ENCODE measurements at places on chromosomes 11 and 22. TPM values are rescaled to one million over a fixed set of nuclear protein-coding genes. Genes with fewer than 3 reads are reported as not detected.

DNA sequence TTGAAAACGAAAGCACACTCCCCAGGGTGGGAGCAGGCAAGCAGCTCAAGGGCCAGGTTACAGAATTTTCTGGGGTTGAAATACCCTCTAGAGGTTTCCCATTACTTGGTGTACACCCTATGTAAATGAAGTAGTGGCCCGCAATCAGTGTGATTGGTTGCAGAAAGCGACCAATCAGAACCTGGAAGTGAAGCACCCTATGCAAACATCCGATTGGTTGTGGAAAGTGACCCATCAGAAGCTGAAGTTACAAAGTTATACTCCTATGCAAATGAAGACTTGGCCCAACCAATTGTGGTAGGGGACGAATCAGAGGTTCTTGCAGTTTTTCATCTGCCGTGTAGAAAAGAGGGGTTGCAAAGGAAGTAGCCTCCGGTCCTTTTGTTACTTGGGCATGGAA, 19.2 kb downstream of the PRR5 start:
- no peak overlapping the region for H3K4me3 ChIP-seq
- peaks cover 2% of the 10 kb centered on the region for H3K4me1 ChIP-seq
- peaks cover 4% of the 10 kb centered on the region for H3K36me3 ChIP-seq
- no peak overlapping the region for H3K27ac ChIP-seq

DNA sequence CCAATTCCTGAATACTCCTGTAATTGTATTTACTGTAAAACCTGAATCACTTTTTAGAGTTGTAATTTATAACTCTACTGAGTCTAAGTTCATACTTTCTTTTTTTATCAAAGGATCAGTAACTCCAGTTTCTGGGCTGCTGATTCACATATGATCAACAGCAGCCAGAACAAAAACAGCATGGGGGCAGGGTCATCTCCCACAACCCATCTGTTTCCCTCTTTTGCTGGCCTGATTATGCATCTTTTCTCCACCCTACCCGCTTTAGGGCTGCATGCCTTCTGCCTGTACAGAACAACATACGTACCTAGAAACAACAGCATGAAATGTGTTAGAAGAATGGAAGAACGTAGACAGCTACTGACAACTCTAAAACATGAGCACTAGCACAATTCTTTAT, 76.0 kb downstream of the MRTFA start:
- no peak overlapping the region for H3K4me3 ChIP-seq
- no peaks in the 10 kb centered on the region for H3K4me1 ChIP-seq
- H3K27me3 ChIP-seq = no peaks in the 10 kb centered on the region
- DNase-seq = no peak
- no peak overlapping the region for H3K27ac ChIP-seq

DNA sequence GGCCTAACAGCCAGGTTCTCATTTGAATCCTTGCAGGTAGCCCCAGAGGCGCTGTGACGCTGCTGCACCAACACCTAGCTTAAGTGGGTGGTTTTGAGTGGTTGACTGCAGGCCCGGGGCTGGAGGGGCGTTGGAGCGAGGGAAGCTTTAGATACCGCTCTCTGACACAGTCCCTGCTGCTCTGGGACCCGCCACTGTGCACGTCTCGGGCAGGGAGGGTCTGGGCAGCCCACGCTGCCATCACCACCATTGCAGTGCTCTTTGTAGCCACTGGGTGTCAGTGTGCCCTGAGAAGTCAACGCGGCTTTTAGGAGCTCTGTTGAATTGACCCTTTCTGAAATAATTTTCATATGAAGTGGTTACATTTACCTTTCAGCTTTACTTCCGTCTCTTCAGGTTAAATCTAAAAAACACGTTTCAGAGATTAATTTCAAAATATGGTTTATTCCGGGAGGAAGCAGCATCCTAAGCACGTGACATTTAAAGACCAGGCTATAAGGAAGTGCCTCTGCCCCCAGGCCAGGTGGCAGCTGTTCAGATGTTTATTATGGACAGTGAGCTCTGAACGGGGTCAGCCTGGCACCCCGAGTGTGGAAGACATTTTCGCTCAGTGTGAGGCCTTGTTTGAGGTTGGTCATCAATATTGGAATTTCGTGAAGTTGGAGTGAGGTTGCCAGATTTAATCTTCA, 30.9 kb upstream of the PARVB start:
- H3K36me3 ChIP-seq = peaks cover 25% of the 10 kb centered on the region
- peak; percentile 57 for DNase-seq
- no peak overlapping the region for H3K4me3 ChIP-seq
- H3K4me1 ChIP-seq = peaks cover 3% of the 10 kb centered on the region
- H3K27me3 ChIP-seq = no peaks in the 10 kb centered on the region

The GLB1L2 gene
- 11.7 TPM for total RNA-seq

Data from progenitor cell of endocrine pancreas (in vitro differentiated cells).